Kidney capillary endothelial cell (primary cell): ENCODE measurements at places on chromosomes 5 and 9.

- DNase-seq, result no peak
These were observed 1173.4 kb upstream of the ACO1 start for GRCh38 chr9:31210978-31211570.

- DNase-seq, result no peak
These were observed 1.1 kb downstream of the LARP1 start for GRCh38 chr5:154756009-154756867.

DNA sequence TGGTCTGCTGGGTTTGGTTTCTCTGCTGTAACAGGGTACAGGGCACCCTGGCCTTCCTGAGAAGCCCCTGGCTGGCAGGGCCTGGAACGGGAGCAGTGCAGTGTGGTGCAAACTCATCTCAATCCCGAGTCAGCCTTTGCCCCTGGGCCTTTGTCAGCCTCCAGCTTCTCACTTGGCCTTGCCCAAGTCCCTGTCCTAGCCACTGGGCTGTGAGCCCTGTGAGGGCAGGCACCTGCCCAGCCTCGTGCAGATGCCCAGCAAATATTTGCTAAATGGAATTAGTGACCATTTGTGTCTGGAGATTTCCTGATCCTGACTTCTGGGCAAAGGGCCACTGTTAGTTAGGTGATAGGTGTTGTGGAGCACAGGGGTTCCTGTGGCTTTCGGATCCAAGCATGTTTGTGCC lies 13.0 kb downstream of the RGS3 start:
- no peak for DNase-seq

DNA sequence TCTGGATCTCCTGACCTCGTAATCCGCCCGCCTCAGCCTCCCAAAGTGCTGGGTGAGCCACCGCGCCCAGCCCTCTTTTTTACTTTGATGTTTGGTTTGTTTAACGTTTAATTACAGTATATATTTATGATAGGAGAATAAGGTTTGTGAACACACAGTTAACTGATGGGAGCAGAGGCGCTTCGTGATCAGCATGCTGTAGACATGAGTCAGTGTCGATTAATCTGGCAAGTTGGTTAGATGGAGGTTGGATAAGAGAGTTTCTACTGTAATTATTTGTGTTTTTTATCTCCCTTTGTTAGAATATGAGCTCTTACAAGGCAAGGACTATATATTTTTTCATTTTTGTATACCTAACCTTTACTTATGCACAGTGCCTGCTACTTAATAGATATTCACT lies 14.3 kb downstream of the ATG10 start:
- DNase-seq, result no peak

DNA sequence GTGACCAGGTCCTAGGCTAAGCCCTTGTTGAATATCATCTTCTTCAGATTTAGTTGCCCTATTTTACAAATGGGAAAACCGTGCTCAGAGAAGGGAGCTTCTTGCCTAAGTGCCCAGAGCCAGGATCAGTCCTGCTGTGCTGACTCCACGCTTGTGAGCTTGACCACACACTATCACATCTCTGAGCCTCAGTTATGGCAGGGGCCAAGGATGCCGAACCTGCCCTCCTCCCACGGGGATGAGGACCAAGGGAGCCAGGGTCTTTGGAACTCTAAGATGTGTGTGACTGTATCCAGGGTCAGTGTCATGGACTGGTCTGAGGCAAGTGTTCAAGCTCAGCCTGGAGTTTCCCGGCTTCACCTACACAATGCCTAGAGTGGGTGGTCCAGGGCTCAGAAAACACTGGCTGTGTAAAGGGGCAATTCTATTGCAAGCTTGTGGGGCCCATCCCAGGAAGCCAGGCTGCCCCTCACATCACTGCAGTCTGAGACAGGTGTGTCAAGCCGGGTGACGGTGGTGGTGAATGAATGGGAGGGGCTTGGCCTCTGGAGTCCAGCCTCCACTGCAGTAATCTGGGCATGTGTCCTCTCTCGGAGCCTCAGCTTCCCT lies 235.7 kb downstream of the PBX3 start:
- DNase-seq, result no peak

DNA sequence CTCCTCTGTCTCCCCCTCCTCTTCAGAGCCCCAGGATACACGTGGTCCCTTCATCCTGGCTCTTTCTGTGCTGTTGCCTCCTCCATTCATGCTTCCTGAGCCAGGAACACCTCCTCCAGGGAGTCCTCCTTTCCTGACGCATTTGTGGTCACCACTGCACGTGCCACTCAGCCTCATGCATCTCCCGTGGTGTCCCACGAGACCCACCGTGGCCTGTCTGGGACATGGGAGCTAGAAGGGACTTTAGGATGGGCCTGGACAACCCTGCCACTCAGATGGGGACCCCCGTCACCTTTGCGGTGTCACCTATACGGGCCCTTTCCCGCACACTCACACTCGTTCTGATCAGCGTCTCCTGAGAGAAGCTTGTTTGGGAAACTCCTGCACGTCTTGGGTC lies 6.7 kb downstream of the GLIPR2 start:
- no peak for DNase-seq

- peak; percentile 96 for DNase-seq
These were observed 19.2 kb downstream of the KCTD16 start for GRCh38 chr5:144189800-144190429.

- no peak for DNase-seq
These were observed 28.4 kb downstream of the ERP44 start for GRCh38 chr9:100070104-100071041.

DNA sequence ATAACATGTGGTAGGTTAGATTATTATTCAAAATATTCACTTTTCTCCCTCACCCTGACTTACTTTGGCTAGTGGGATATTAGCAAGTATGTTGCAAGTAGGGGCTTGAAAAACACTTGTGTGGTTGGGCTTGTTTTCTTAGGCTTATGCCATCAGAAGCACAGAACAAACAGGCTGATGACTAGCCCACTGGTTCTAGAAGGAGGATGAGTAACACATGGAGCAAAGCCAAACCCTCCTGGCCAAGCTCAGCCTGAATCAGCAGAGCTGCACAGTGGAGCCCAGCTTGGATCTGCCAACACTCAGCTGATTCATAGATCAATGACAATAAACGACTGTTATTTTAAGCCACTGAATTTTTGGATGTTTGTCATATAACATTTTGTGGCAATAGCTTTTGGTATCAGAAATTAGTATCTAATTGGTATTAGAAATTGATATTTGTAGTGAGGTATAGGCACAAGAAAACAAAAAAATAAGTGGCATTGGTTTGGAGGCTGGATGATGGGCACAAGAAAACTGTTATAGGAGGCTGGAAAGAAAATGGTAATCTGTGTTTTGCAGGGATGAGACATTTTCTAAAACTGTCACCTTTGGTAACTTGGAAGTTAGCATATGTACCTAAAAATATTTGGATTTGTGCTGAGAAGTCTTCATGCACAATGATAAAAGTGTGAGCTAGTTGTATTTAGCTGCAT lies 46.1 kb upstream of the ZBED3 start:
- DNase-seq, result peak; percentile 89

DNA sequence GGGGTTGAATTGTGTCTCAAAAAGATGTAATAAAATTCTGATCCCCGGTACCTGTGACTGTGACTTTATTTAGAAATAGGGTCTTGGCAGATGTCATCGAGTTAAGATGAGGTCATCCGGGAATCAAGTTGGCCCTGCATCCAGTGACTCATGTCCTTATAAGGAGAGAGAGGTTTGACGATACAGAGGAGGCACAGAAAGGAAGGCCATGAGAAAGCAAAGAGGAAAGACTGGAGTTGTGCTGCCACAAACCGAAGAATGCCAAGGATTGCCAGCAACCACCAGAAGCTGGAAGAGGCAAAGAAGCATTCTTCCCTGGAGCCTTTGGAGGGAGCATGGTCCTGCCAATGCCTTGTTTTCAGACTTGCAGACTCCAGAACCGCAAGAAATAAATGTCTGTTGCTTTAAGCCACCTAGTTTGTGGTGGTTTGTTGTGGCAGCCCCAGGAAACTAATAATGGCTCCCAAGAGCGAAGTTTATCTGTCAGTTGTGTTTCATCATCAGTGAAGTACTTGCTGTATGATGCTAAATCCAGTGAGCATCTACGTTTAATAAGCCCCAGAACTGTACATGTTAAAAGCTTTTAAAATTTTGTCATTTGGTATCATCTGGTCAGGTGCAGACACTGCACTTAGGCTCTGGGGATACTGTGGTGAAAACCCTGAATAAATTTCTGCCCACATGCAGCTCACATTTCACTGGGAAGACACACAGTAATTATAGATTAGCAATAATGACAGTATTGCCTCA lies 114.8 kb downstream of the TLE4 start:
- no peak for DNase-seq

GRCh38 chr5:150759334-150759583 lies 442 bp upstream of the DCTN4 start:
- no peak for DNase-seq

GRCh38 chr5:135171336-135171735 lies 137.3 kb upstream of the PITX1 start:
- DNase-seq, result no peak

DNA sequence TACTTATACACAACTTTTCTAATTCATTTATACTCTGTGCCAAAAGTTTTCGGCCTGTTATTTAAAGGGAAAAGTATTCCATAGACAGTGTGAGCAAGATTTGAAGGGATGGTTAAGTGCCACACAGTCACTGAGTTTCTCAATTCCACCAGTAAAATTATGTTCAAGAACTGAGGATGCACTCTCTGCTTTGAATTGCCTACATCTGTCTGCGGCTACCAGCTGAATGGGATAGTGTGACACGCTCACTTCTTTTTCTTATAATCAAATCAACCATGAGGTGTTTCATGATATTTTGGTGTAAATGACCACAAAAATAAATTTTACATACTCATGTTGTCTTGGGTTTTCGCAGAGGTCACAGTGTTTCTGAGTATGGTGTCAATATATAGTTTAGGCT lies 218.4 kb upstream of the TMEM161B start:
- no peak for DNase-seq

- DNase-seq, result no peak
These were observed 3.2 kb downstream of the RBM18 start for GRCh38 chr9:122261469-122261881.

DNA sequence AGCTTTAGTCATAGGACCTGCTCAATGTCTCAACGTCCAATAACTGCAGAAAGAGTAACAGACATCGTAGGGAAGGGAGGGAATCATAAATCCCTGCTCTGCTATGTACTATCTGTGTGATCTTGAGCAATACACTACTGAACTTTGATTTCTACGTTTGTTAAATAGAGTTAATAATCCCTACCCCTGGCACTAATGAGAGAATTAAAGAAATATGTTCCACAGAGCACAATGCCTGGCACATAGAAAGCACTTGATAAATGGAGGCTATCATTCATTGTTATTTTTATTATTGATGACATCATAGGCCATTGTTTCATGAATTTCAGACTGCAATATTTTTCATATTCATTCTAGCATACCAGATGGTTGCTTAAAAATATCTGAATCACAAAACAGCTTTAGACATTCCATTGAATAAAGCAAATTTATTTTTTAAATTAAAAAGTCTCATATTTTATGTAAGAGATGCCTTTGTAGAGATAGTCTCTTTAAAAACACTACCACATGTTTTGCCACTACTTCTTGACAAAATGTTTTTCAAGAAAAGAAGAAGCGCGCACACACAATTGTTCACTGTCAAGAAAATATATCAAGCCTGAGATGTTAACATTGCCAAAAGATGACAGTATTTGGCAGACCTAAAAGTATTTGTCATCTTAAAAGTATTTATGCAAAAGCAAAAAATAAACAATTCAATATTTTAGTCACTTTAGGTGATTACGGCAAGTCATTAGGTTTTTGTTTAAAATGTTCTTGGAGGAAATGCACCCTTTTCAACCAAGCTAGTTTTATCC lies 108.5 kb downstream of the EBF1 start:
- no peak for DNase-seq

- no peak for DNase-seq
These were observed 189.5 kb downstream of the ACTL7B start for GRCh38 chr9:108666240-108666784.

DNA sequence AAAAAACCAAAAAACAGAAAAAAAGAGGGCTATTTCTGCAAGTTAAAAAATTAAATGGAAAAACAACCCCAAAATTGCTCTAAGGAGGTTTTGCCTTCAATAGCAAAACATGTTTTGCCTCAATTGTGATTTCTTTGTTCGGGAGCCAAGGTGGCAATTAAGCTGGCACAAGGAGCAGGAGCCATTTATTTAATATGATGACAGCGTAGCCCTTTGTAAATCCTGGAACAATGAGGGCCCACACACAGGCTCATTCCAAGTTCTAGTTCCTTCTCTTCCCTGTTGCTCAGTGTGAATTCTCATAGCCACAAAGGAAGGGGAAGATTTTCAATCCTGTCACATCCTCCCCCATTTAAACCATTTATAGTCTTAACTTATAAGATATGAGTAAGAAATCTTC lies 353.2 kb downstream of the PDE4D start:
- DNase-seq, result peak; percentile 10

DNA sequence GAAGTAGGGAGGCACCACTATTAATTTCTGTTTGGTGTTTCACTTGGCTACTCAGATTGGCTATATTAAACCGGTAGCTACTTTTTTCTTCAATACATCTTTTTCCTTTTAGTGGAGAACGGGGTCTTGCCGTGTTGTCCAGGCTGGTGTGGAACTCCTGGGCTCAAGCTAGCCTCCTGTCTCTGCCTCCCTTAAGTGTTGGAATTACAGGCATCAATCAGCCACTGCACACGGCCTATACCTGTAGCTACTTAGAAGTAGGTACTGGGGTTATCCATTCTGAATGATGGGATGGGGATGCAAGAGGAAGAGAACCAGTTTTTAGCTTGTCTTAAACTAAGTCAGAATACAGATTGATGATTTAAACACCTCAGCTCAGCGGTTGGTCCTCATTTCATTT lies 1.7 kb downstream of the UBE2D2 start:
- no peak for DNase-seq

DNA sequence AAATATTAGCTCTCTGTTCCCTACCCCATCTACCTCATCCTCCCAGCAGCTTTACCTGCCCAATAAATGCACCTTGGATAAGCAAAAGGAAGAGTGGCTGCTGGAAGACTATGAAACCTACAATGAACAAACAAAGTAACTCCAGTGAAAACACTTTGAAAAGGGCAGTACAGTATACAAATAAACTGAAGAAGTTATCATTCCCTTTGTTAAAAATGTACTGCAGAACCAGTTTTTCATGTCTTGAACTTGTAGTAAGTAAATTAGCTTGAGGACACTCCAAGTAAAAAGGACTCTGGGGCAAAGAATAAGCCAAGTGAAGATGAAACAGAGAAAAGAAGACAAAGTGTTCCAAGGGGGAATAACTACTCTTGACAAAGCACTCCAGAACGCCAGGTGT lies 457.1 kb downstream of the DTWD2 start:
- no peak for DNase-seq

DNA sequence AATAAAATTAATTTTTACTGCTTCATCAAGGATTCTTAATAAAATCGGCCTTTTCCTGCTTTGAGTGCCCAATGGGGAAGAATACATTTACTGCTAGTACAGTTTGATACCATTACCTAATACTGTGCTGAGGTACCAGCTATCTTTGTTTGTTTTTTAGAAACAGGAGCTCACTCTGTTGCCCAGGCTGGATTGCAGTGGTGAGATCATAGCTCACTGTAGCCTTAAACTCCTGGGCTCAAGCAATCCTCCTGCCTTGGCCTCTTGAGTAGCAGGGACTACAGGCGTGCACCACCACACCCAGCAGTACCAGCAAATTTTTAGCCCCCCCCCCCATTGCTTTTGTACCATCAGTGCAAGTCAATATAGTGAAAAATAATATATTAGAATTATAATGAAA lies 13.6 kb upstream of the ANKHD1 start:
- DNase-seq, result no peak
